ENCODE measurements at places on chromosomes 16 and 17.
A peak's percentile ranks its signal among the peaks of the same experiment; 100 is the strongest.

- DNase-seq, result no peak
These were observed at the start of gene ANKS4B for GRCh38 chr16:21233521-21234150. TSS of gene ANKS4B (plus strand) at chr16:21233699. CDS start at chr16:21233738, 39 bp downstream.

- no peak for DNase-seq
These were observed 6.2 kb upstream of the CES1 start for GRCh38 chr16:55839115-55839514.

DNA sequence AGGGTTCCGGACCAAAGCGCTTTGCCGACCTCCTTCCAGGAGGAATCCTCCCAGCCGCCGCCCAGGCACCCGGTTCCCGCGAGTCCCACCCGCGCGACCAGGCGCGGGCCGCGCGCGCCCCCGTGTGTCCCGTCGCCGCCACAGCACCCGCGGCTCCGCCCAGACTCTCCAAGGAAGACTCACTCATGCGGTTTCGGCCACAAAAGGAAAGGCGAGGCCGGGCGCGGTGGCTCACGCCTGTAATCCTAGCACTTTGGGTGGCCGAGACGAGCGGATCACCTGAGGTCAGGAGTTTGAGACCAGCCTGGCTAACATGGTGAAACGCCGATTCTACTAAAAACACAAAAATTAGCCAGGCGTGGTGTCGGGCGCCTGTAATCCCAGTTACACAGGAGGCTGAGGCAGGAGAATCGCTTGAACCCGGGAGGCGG is 3.5 kb upstream of the PKMYT1 start:
- DNase-seq, result peak; percentile 93

DNA sequence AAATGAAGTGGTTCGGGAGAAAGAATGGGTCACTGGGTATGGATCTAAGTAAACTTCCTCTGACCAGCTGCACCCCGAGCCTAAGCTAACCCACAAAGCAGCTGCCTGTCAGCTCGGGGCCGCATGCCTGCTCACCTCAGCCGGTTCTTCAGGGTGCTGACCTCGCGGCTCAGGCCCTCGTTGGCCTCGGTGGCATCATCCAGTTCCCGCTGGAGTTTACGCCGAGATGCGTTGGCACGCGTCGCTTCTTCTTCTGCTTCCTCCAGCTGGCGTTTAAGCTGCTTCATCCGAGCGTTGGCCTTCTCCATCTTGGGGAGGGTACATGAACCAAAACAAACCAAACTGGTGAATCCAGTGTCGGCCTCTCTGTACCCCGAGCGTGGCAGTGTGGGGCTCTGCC is 41.1 kb downstream of the NDEL1 start:
- DNase-seq, result no peak

DNA sequence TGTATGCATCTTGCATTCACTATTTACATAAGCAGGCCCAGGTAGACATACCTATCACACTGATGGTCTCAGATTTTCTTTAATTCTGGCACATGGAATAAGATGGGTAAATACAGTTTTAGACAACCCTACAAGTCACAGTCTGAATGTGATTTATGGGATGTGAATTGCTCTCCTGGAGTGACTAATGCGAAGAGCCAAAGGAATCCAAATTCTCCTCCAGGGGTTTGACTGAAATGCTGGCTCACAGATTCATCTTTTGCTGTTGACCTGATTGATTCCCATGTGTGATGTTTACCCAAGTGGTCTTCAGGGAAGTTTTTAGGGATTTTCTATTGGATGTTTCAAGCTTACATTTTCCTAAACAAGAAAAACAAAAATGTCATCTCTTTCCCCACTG is 277.9 kb upstream of the MON1B start:
- no peak for DNase-seq

DNA sequence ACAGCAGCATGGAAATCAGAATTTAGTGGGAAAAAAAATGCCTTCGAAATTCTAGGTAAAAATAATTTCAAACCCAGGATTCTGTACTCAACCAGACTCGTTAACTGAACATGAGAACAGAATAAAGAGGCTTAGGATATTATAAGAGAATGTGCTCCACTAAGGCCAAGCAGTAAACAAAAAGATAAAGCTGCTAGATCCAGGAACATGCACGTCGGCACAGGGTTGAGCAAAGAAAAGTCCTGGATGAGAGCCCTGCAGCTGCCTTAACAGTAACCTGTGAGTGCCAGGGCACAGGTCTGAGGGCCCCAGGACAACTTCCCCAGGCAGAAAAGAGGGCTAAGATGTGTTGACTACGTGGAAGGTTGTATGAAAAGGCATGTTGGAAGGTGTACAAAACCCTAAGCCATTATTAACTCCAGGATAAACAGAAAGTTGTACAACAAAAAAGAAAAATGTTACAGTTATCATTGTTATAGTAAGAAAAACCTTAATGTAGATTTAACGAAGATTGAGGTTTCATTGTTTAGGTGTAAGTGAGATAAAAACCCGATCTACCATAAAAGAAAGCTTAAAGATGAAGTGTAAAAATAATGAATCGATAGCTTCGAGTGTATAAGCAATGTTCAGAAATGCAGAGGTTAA is 42.3 kb upstream of the RBFOX3 start:
- no peak for DNase-seq

- DNase-seq, result no peak
These were observed 86.8 kb downstream of the ZDHHC7 start for GRCh38 chr16:84924331-84925091.

- peak; percentile 8 for DNase-seq
These were observed 32.7 kb downstream of the BMERB1 start for GRCh38 chr16:15466886-15467781.

DNA sequence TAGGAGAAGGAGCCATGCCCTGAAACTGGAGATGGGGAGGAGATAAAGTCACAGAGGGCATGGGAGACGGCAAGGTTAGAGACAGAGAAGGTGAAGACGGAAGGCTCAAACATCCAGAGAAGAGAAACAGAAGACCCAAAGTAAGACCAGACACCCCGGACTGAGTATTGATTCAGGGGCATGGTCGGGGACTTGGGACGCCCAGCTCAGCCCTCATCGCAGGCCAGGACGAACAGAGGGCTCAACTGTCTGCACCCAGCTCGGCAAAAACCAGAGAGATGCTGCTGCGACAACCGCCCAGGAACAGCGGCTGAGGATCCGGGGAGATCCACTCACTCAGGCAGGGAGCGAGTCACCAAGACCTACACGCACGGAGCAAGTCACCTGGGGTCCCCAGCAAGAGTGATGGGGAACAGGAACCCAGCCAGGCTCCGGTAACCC is 999 bp downstream of the XYLT1 start:
- no peak for DNase-seq

DNA sequence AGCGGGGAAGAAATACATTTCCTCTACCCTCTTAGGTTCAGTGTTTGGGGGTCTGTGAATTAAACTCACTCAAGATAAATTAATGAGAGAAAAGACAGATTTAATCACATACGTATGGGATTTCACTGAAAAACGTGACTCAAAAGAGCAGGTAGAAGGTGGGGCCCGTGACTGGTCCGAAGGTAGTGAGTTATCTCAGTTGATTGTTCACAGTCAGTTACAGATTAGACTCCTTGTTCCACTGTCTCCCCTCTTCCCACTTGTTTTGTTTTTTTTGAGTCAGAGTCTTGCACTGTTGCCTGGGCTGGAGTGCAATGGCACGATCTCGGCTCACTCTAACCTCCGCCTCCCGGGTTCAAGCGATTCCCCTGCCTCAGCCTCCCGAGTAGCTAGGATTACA is 301.2 kb downstream of the SEC14L1 start:
- DNase-seq, result no peak

GRCh38 chr16:4754865-4755264 is 12.1 kb downstream of the ZNF500 start:
- DNase-seq, result no peak

- no peak for DNase-seq
These were observed 11.9 kb downstream of the DNAAF8 start for GRCh38 chr16:4746215-4746614.

- DNase-seq, result no peak
These were observed 404.9 kb upstream of the CDH5 start for GRCh38 chr16:65961476-65962143.

GRCh38 chr16:62392698-62393097 is 356.5 kb upstream of the CDH8 start:
- no peak for DNase-seq

DNA sequence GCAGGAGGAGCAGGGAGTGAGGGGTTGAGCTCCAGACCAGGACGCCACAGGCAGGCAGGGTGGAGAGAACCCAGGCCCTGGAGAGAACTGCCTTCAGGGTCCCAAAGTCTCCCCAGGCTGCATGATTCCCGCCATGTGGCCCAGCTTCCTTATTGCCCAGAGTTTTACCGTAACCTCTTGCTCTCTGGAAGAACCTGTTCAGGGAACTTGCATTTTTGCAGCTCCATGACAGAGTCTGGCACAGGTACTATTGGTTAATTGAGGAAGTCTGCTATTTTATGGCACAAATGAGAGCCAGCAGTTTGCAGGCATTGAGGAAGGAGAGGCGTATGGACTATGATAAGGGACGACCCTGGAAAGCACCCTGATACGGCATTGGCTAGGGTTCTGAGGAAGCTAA is 11.6 kb upstream of the NOS2 start:
- DNase-seq, result no peak

DNA sequence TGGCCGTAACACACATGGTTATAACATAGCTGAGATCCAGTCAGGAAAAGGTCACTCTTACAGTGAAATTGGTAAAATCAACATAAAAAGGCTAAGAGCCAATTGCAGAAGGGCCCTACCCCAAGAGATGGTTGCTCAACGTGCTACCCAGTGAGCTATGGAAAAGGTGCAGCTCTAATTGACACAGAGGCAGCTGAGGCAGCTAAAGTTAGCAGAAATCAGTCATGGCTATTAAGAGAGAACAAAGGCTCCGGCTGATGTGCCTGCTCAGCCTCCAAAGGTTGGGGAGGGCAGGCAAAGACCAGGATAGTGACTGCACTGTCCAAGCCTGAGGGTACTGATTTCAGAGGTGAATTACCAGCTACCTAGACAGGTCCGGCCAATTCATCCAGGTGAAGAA is 76.5 kb upstream of the ATP2A3 start:
- no peak for DNase-seq

GRCh38 chr16:72723781-72724180 is 324.1 kb downstream of the ZFHX3 start:
- no peak for DNase-seq

DNA sequence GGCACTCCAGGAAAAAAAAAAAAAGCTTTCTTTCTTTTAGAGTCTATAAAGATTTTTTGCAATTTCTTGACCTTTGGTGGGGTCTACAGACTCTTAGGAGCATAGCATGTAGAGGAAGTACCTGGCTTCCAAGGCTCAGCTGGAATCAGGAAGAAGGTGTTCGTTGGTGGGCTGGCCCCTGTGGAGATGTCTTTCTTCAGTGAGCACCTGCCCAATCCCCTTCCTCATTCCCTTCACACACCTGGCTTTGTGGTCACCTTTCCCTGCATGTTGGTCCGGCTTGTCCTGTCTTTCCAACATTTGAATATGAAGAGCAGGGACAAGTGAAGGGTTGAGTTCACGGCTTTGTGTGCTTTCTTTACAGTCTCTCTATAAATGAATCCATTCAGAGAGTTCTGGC is 352.4 kb downstream of the HAPSTR1 start:
- no peak for DNase-seq

DNA sequence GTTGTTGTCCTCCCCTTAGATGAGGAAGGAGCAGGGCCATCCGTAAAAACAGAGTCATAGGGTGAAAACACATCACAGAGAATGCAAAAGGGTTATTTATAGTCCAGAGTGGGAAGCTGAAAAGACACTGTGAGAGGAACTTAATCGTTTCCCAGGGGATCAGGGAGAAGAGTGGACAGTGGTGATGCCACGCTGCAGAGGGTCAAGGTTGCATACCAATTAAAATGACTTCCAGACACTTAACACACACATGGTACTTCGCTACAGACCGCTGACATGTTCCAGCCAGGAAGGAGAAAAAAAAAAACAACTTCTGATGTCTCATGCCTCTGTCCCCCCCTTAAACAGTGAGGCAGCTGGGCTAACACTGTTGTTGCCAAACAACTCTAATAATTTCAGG is 713.8 kb upstream of the RBFOX1 start:
- no peak for DNase-seq

- no peak for DNase-seq
These were observed 13.0 kb downstream of the UNC45B start for GRCh38 chr17:35160354-35161201.

GRCh38 chr17:65956814-65957213 is 235.1 kb downstream of the CEP112 start:
- DNase-seq, result no peak

All from activated CD8-positive, alpha-beta memory T cell treated with anti-CD3 and anti-CD28 coated beads, Interleukin-2, amount 50 U/mL, for 48 hours (primary cell).